Brain microvascular endothelial cell (primary cell): ENCODE measurements at places on chromosomes 7 and 10.

GRCh38 chr7:80255656-80256055 lies 121.0 kb downstream of the GNAI1 start:
- no peak for DNase-seq

- no peak for DNase-seq
Measured at GRCh38 chr7:106053109-106053508, 59.0 kb downstream of the SYPL1 start.

DNA sequence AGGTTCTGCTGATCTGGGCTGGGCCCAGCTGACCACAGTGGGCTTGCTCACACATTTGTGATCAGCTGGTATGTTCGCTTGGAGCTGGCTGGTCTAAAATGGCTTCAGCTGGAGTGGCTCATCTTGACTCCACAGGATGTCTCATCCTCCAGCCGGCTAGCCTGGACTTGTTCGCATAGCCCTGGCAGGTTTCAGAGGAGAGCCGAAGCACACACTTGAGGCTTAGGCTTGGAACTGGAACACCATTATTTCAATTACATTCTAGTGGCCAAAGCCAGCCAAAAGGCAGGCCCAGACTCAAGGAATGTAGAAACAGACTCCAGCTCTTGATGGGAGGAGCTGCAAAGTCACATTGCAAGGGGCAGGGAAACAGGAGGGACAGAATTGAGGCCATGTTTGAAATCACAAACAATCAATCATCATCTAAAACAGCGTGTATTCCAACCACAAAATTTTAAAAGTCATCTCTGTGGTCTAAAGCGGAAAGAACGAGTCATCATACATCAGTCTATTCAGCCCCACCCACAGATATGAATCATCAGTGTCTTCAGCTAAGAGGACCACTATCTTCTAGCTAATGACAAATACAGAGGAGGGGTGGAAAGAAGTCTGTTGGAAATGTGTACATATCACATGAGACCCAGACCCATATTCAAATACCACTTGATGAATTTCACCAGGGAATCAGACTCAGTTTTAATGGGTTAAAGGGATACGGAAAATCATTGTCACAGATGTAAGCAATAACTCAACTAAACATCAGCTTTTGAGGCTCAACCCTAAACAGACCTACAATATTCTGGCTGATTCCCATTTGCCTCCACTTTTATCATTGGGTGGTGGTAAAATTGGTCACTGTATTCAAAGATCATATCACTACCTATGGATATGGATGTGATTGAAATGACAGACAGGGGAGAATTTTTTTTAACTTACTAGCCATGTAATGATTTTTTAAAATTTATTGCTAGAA lies 139.0 kb upstream of the MKLN1 start:
- peak; percentile 97 for DNase-seq

GRCh38 chr10:87760195-87760905 lies 57.7 kb downstream of the ATAD1 start:
- DNase-seq, result peak; percentile 40
